EL (cell line): ENCODE measurements at places on chromosomes 2 and 18.

- no peak for DNase-seq
These were observed 894 bp upstream of the FARSB start for GRCh38 chr2:222656526-222657446.

DNA sequence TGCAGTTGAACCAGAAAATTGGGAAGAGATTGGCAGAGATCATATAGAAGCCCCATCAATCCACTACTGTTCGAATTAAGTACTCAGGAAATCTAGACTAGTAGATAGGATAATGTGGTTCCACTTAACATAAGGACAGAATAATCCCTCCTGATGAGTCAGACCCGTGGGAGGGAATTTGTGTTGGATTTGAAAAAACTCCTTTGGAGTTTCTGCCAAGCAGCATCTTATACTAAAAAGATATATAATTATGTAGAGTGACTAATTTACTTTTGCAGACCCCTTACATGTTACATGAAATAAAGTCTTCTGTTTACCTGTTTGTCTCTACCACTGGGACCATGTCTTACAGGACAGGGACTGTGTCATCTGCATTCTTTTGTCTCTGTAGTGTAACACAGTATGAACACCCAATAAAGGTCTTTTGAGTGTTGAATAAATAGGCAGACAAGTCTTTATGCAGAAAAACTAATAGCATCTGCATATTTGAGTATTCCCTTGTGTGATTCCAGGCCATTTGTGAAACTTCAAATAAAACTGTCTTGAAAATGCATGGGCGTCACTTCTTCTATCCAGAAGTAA is 122.6 kb upstream of the DNAJC10 start:
- DNase-seq, result peak; percentile 82

GRCh38 chr2:104834431-104835153 is 19.3 kb upstream of the POU3F3 start:
- no peak for DNase-seq

DNA sequence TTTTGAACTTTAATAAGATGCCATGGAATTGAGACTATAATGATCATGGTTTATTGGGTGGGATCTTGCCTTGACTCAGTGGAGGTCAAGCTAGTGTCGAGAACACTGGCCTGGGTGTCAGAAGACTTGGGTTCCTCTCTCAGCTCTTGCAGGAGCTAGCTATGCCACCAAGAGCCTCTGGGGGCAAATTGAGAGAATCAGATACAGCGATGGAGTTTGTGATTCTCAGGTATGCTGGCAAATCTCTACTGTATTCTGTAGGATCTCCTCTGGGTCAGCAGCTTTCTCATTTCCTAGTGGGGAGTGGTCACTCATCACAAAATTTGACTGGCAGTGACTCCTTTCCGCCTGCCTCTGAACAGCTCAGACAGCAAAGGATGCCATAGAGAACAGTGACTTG is 477.0 kb downstream of the RNF144A start:
- DNase-seq, result no peak

DNA sequence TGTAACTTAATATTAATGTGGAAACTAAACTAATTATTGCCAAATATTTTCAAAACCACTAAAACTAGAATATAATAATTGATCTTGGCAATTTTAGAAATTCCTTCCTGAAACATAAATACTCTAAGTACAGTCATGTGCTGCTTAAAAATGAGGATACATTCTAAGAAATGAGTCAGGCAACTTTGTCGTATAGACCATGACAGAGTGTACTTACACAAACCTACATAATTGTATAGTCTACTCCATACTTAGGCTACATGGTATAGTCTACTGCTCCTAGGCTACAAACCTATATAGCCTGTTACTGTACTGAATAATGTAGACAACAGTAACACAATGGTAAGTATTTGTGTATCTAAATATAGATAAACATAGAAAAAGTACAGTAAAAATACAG is 27.6 kb downstream of the FEZ2 start:
- no peak for DNase-seq

DNA sequence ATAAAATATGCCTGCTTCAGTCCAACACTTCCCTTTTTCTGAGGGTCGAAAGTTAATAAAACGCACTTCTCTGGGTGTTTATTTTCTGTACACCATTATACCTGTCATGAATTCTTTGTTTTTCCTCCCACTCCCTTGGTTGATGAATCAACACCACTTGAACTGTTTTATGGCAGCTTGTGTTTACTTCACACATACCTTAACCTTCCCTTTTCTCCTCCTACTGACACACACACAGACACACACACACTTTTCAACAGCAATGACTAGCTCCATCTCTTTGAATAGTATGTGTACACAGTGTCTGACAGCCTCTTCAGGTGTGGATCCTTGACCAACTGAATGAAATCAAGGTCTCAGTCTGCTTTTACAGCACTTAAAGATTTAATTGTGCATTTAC is 91.3 kb downstream of the SATB2 start:
- no peak for DNase-seq

GRCh38 chr2:35978218-35978617 is 377.4 kb upstream of the CRIM1 start:
- DNase-seq, result no peak

DNA sequence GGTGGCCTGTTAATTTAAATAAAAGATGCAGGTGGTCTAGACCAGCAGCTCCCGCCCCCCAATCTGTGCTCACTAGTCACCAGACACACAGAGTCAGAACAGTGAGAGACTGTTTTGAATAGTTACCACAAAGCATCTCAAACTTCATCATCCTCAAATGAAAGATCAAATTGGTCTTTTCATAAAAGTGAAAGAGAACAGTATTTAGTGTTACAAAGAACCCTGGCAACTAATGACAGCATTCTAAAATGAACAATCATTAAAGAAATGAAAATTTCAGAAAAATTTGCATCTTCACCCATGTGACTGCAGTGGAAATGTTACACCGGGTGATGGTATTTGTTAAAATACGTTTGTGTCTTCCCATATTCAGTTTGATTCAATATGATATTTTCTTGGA is 65.5 kb upstream of the PMAIP1 start:
- no peak for DNase-seq

DNA sequence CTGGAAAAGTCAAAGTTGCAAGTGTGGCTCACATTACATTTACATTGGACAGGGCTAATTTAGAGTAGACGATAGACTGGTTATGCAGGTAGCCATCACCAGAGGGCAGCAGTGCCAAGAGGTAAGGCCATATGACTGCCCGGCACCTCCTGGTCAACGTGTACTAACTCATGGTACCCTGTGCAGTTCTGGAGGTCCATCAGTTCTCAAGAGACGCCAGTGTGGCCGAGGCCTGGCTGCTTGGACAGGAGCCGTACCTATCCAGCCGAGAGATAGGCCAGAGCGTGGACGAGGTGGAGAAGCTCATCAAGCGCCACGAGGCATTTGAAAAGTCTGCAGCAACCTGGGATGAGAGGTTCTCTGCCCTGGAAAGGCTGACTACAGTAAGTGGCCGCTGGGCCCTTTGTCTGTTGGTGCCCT is 65.8 kb upstream of the EML6 start:
- DNase-seq, result peak; percentile 38

- no peak for DNase-seq
These were observed 70.0 kb downstream of the CAPN13 start for GRCh38 chr2:30737326-30737610.

- peak; percentile 80 for DNase-seq
These were observed 23.6 kb downstream of the ALPK2 start for GRCh38 chr18:58605027-58606020.
